Activated naive CD4-positive, alpha-beta T cell treated with anti-CD3 and anti-CD28 coated beads, Interleukin-2, amount 50 U/mL, for 72 hours (primary cell): ENCODE measurements at places on chromosomes 1 and 21.

GRCh38 chr1:168892931-168893330, 163.9 kb upstream of the DPT start:
- no peak for DNase-seq

DNA sequence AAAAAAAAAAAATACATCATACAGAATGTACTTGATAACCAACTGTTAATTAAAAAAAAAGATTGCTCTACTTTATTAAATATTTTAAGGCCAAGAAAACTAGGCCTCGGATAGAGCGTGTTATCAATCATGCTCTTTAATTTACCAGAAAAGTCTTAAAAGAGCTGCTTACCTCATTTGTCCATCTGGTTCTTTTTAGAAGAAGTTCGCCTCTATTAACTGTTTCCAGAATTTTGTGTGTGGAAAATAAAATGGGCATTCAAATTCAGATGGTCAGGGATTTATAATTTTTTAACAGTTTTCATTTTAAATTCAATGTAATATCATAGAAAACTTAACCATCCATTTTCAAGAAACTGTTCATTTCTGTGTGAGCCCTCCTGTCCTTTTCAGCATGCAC, 53.8 kb downstream of the KCNK1 start:
- no peak for DNase-seq

- DNase-seq: no peak
Observed at GRCh38 chr1:54559771-54560231, 11.8 kb downstream of the ACOT11 start.

- no peak for DNase-seq
Observed at GRCh38 chr1:23169727-23170335, 1.2 kb upstream of the LUZP1 start.

DNA sequence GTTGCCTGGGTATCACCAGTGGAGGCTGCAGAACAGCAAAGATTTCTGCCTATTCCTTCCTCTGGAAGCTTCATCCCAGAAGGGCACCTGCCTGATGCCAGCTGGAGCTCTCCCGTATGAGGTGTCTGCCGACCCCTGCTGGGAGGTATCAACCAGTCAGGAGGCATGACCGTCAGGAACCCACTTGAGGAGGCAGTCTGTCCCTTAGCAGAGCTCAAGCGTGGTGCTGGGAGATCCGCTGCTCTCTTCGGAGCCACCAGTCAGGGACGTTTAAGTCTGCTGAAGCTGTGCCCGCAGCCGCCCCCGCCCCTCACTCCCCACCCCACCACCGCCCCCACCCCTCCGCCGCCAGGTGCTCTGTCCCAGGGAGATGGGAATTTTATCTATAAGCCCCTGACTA, 23.1 kb upstream of the HFM1 start:
- no peak for DNase-seq

GRCh38 chr1:217614200-217614712, 16.6 kb downstream of the GPATCH2 start:
- DNase-seq: no peak

- no peak for DNase-seq
Observed at GRCh38 chr1:178652506-178653490, 72.2 kb upstream of the RALGPS2 start.

GRCh38 chr1:66692681-66693080, 59.6 kb upstream of the DYNLT5 start:
- no peak for DNase-seq
